Left hindlimb (tissue), 1 donor: ENCODE measurements at places on chromosomes 5 and 9.

GRCh38 chr5:79508354-79508753 lies 5.6 kb downstream of the HOMER1 start:
- no peak for DNase-seq

DNA sequence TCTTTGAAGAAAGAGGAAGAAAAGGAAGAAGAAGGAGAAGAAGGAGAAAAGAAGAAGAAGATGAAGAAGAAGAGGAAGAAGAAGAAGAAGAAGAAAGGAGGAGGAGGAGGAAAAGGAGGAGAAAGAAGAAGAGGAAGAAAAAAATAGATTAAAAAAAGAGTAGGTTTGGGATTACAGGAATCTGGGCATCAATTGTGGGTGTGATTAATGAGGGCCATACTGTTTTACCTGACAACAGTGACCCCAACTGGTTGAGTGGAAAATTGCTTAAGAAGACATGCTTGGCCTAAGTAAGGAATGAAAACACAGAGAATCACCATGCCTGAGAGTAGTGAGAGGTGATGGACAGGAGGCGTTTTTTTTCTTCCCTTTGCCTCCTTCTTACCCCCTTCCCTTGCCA lies 114.6 kb downstream of the FAM170A start:
- no peak for DNase-seq

DNA sequence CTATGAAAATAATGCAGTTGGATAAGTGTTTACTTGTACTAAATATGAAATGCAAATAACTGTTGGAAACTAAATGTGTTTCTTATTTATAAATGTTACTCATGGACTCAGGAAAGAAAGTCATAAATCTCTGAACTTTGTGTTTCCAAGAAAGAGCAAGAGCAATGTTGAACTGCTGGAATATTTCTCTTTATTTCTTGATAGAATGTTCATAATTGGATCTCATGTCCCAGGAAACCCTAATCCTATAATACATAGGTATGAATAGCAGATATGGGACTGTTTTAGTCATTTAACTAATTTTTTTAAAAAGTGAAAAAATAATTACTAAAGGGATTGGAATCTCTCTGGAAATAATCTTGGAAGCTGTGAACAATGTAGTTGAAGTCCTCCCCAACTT lies 245.0 kb upstream of the ACTBL2 start:
- DNase-seq: no peak

DNA sequence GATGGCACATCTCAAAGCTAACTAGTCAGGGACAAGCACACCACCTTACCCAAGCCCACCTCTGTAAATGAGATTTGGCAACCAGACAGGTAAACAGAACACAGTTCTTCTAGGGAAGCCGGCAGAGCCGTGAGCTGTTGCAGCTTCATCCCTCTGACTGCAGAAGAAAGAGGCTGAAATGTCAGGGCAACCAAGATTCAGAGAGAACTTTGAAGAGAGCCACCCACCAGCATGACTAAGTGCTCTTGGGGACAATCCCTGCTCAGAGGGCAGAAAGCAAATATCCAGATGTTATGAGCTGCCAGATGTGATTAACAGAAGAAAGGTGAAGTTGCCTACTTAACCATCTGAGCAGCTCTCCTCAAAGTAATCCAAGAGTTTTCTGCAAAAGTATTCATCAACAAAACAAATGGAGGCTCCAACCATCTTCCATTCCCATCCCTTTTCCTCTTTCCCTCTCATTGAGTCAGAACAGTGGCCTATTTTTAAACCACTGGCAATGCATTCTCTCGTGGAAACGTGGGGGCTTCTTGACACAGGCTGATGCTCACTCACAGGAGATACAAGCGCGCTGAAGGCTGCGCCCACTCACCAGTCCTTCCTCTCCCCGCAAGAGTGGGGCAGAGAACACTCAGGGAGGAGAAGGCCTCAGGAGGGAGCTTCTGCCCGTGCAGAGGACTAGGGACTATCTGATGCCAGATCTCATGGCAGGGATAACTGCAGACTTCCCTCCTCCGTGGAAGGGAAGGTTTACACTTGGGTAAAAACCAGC lies 57.1 kb downstream of the SLIT3 start:
- no peak for DNase-seq

DNA sequence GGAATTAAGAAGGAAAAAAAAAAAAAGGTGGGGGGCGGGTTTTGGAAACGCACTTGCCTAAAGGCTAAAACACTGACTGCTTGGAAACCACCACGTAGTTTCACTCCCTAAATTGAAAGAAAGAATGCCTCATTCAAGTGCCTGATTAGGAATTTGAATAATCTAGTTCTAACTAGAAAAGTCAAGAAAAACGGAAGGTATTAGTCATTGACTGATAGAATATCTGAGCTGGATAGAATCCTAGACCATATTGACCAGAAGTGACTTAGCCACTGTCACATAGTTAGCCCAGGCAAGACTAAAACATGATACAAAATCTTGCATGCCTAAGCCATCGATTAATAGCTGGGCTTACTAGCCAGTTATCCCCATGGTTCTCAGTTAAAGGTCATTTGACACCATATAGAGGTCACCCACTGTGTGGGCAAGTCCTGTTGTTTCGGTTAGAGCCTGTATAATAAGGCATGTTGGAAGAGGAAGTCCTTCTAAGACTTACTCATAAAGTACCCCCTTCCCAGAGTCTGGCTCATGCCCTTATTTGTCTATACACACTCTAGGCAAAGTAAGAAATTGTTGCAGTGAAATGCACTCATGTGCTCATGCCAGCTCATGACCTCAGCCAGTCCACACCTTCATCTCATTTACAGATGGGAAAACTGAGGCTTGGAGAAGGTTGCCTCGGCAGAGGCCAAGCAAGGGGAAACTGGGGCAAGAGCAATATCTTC lies 40.2 kb downstream of the SH3RF2 start:
- DNase-seq: no peak

- no peak for DNase-seq
Observed at GRCh38 chr5:73031839-73032238, 76.0 kb downstream of the FCHO2 start.

DNA sequence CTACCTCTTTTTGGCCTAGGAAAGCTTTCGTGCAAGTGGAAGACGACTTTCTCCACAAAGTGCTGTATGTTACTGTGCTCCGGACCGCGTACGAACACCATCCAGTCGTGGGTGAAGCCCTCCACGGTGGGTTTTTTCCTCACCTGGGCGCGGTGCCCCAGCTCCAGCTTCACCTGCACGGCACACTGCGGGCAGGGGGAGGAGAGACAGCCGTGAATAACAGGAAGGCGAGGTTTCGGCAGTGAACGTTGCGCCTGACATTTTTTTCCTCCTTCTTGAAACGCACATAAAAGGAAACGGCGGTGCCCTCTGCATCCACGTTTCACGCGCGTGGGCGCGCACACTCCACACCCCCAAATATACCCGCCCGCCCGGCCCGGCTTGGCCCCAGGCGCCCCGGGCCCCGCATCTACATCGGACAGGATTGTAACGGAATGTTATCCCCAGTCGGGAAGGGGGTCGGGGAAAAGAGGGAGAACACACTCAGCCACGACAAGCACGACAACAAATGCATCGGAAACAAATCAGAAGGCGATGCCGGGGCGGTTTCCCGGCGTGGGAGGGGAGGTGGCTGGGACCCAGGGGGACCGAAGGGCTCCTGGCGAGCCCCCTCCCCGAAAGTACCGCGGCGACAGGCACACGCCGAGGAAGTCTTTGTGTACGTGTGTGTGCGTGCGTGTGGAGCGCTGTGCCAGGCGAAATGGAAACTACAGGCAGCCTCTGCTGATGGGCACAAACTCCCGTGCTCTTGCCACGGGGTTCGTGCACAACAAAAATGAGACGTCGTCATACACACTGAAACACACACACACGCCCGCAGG lies 1.4 kb downstream of the MLLT3 start:
- DNase-seq: peak; percentile 53
